ENCODE measurements at places on chromosomes 2 and 18.

GRCh38 chr2:65655000-65655399 lies 222.6 kb upstream of the SPRED2 start:
- no peak for DNase-seq

- DNase-seq = no peak
These were observed 79.8 kb downstream of the SGPP2 start for GRCh38 chr2:222504191-222504590.

DNA sequence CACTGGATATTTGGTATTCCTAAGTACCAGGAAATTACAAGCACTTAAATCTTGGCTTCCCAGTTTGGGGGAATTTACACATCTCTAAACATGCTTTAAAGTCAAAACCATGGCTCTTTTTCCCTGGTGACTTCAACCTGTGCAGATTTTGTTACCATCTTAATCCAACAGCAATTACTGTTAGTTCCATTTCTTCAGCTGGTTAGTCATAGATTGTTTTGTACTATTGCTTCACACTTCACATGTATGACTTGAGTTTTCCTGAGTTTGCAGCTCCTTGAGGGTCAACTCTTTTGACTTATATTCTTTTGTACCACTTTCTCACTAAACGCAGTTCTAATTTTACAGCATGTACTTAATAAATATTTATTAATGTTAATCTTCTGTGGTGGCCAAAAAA lies 203.4 kb upstream of the RND3 start:
- no peak for DNase-seq

DNA sequence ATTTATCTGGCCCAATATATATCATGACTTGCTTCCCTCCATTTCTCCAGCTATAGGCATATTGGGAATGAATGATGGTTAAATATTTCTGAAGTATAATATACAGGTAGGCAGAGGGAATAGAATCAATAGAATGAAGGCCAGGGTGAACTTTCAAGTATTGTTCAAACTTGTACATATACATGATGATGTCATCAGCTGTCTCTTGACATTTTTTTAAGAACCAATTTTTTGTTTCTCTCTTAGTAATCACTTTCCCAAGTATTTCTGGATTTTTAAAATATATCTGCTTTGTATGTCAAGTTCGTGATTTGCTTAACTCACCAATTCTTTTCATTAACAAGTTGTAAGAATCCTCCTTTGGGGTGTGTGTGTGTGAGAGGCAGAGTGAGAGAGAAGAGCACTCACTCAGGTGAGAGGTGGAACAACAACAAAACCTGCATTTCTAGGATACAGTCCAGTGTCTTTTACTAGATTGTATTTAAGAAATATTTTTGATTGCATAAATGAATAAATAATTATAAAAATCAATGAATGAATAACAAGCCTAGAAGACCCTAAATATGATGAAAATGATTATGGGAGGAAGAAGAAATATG lies 1239.1 kb downstream of the LRP1B start:
- no peak for DNase-seq

DNA sequence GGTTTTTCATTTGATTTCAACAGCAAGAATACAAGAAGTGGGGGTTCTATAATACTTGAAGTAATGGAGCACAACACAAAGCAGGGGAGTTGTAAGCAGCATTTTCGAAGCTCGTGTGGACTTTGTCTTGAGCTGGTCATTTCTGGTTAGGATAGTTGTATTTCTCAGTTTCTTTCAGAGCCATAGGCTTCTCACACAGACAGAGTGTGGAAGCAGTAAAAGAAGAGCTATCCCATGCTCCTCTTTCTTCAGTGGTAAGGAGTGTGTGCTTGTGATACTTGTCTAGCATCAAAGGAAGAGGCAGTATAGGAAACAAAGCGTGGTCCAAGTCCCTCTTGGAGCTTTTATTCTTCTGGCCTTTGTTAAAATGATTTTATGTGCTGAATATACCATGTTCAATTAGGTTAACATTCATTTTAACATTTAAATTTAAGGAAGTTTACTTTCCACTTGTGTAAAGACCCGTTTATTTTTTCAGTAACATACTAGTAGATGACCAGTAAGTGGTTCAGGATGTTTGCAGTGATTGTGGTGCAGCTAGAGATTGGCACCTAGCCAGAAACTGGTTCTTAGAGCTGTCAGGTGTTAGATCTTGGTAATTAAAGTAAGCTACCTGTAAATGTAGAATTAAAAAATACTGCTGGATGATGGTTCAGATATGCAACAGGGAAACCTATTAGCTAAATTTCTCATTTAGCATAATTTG lies 14.6 kb downstream of the CCNYL1 start:
- no peak for DNase-seq

GRCh38 chr2:22703286-22703920 lies 681.6 kb upstream of the KLHL29 start:
- DNase-seq = no peak

- DNase-seq = peak; percentile 48
These were observed 58.9 kb downstream of the NDUFA10 start for GRCh38 chr2:239966029-239966852.

DNA sequence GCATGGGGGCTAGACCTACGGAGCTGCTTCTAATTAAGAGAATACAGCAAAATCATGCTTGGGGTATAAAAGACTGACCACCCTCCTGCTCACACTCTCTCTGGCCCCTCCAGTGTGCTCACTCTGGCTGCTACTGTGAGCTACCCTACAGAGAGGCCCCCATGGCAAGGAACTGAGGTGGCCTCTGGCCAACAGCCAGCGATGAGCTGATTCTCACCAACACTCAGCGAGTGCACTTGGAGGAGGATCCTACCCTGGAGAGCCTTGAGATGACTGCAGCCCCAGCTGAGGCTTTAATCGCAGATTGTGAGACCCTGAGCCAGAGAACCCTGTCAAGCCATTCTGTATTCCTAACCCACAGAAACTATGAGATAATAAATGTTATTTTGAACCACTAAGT lies 88.2 kb downstream of the GFPT1 start:
- DNase-seq = no peak

DNA sequence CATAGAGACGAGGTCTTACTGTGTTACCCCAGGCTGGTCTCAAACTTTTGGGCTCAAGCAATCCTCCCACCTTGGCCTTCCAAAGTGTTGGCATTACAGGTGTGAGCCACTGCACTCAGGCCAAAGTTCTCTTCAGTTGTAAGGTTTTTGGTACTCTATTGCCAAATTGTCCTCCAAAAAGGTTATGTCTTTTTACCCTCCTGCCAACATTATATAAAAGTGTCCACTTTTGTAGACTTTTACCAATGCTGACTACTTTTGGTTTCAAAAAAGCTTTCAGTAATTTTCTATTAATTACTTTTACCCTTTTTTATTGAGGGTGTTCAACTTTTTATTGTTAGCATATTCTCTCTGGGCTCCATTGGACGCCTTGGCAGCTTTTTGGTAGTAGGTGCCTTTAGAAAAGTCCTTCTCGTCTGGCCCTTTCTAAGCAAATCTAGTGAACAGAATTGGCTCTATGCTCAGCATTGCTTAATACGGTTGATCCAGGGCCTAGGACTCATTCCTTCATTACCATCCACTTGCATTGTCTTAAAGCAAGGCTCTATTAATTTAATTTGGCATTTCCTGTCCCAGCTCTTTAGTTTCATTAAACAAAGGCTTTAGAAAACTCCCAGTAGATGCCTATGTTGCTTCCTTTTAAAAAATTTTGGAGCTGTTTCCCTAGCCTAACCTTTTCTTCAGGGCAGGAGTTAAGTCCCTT lies 16.7 kb upstream of the IL1A start:
- DNase-seq = no peak

DNA sequence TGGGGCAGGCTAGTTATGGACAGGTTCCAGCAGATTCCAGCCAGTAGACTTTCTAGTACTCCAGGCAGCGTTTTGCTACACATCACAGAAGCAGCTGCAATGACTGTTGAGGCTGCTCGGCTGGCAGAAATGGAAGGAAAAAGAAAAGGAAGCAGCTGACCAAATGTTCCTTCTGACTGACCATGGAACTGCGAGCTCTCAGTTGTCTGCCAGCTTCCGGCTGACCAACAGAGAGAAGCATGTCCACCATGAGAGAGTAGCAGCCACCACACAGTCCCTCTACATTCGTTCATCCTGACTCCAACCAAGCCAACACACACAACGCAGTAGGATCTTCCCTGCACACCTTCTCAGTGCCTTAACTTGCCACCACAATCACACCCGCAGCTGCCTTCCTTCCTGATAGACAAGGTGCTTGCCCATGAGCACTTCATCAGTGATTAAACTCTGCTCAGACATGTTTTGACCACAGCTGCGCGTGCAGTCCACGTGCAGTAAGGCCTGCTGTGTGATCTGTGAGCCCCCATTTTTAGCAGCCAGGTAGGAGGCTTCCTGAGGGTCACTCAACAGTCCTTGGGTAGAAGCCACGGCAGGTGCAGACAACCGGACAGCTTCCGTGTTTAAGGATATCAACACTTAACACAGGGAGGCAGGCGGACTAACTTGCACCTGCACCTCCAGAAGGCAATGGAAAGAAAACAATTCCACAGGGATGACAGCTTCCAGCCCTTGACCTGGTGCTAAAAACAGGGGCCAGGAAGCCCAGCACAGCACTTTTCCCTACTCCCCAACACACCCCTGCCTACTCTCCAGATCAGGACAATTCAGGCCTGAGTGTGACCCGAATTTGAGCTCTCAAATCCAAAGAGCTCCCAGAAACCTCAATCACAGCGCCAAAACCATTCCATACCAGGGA lies 996 bp downstream of the TGFBRAP1 start:
- peak; percentile 31 for DNase-seq

DNA sequence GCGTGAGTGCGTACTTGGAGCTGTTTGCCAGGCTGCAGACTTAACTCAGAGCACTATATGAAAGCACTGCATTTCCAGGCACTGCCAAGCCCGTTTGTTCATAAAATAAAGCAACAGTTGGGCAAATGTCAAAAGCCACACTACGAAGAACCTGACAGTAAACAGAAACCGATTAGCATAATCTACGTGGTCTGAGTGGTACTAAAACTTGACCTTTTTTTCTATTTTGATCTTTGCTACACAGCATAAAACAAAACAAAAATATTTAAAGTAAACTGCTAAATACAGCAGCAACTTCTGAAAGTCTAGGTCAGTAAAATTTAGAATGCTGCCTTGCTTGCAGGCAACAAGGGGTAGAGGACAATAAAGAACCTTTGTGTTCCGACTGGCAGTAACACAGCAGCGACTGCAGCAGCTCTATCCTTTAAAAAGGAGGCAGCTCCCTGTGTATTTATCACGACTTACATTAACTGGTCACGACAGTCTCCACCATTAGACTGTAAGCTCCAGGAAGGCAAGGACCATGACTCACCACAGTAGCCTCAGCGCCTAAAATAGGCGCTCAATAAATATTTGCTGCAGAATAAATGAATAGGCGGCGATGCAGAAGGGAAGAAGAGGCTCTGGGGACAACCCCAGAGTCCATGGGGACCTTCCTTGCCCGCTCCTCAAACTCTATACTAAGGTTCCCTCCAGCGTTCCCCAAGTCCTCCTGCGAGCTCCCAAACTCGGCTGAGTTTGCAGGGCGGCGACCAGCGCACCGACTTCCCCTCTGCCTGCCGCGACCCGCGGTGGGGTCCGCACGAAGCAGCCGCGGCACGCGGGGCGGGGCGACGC lies 902 bp downstream of the SS18 start:
- DNase-seq = no peak

GRCh38 chr18:58865701-58866065 lies 1.0 kb downstream of the ZNF532 start:
- DNase-seq = no peak

All from epithelial cell of prostate (primary cell).